ENCODE measurements at places on chromosomes 2 and 18. TPM values are rescaled to one million over a fixed set of nuclear protein-coding genes. Genes with fewer than 3 reads are reported as not detected.

TMEM163 gene
- total RNA-seq = 0.33 TPM

MEP1B gene
- total RNA-seq = 0.08 TPM

L3MBTL4 gene
- 15.0 TPM for total RNA-seq

HAAO gene
- total RNA-seq = 17.4 TPM

MC2R gene
- total RNA-seq = not detected

RALB gene
- 19.7 TPM for total RNA-seq

COLEC12 gene
- total RNA-seq = 1.6 TPM

TNFAIP6 gene
- total RNA-seq = 0.17 TPM

HTRA2 gene
- 81.8 TPM for total RNA-seq

GRCh38 chr18:44025421-44025820 lies 655.3 kb upstream of the SETBP1 start:
- DNase-seq = no peak
- H3K36me3 ChIP-seq = no peaks in the 10 kb centered on the region
- no peak overlapping the region for H3K4me3 ChIP-seq
- no peaks in the 10 kb centered on the region for H3K4me1 ChIP-seq
- H3K27me3 ChIP-seq = no peaks in the 10 kb centered on the region

DNA sequence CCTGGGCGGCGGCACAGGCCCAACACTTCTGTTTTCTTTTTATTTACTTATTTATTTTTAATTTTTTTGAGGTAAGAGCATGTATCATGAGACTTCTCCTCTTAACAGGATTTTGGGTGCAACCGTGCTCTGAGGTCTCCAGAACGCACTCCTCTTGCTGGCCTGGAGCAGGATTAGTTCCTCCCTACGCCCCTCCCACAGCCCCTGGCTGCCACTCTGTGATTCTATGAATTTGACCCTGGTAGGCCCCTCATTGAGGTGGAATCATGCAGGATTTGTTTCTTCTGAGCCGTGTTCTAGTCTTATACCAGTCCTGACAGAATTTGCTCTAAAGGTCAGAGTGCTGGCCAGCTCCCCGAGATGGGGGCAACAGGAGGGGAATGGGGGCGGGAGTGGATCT lies 106.5 kb upstream of the HS6ST1 start:
- no peaks in the 10 kb centered on the region for H3K27me3 ChIP-seq
- no peaks in the 10 kb centered on the region for H3K36me3 ChIP-seq
- H3K4me3 ChIP-seq = no peak overlapping the region
- no peak overlapping the region for H3K27ac ChIP-seq
- DNase-seq = no peak

DNA sequence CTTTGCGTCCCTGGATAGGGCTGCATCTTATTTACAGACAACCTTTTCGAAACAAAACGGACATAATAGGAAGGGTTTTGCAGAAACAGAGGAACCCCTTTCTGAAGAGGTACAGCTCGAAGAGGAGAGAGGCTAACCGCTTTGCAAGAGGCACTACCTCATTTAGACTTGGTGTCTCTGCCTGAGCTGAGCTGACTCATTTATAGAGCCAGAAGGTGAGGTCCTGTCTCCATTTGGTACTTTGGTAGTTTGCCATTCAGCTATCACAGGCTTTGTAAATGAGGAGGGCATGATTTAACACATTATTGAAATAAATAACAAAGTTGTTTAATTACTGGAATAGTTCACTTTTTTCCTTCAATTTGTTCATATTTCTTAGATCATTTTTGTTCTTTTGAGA lies 2.2 kb upstream of the NXPH2 start:
- no peak overlapping the region for H3K4me3 ChIP-seq
- no peaks in the 10 kb centered on the region for H3K36me3 ChIP-seq
- H3K27me3 ChIP-seq = peaks cover 7% of the 10 kb centered on the region
- DNase-seq = no peak
- no peak overlapping the region for H3K27ac ChIP-seq

GRCh38 chr2:30454571-30454970 lies 7.5 kb downstream of the LCLAT1 start:
- H3K4me1 ChIP-seq = peaks cover 7% of the 10 kb centered on the region
- no peaks in the 10 kb centered on the region for H3K36me3 ChIP-seq
- no peak overlapping the region for H3K27ac ChIP-seq
- H3K27me3 ChIP-seq = no peaks in the 10 kb centered on the region

GRCh38 chr2:43054367-43054766 lies 172.0 kb downstream of the ZFP36L2 start:
- H3K4me1 ChIP-seq = peaks cover 2% of the 10 kb centered on the region
- H3K27ac ChIP-seq = no peak overlapping the region
- no peaks in the 10 kb centered on the region for H3K27me3 ChIP-seq

- no peaks in the 10 kb centered on the region for H3K27me3 ChIP-seq
- no peaks in the 10 kb centered on the region for H3K36me3 ChIP-seq
- H3K27ac ChIP-seq = no peak overlapping the region
- H3K4me1 ChIP-seq = no peaks in the 10 kb centered on the region
These were observed 35.5 kb downstream of the NXPH2 start for GRCh38 chr2:138744713-138745112.

DNA sequence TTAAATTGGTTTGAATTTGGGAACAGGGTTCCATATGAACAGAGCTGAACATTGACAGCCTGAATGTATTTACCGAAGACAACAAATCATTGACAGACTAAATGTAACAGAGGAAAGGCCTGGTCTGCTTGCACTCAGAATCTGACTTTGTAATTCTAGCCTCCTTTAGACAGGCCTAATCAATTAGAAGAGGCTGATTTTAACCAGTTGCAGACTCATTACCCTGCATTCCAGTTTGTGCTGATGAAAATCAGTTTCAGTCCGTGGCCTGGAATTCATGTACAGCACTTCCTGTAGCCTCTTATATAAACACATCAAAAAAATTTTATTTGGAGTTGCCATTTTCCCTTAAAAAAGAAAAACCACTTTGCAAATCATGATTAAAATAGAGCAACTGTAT lies 93.1 kb upstream of the ZFP36L2 start:
- no peak overlapping the region for H3K27ac ChIP-seq
- DNase-seq = no peak
- H3K4me3 ChIP-seq = no peak overlapping the region
- no peaks in the 10 kb centered on the region for H3K36me3 ChIP-seq
- no peaks in the 10 kb centered on the region for H3K27me3 ChIP-seq

DNA sequence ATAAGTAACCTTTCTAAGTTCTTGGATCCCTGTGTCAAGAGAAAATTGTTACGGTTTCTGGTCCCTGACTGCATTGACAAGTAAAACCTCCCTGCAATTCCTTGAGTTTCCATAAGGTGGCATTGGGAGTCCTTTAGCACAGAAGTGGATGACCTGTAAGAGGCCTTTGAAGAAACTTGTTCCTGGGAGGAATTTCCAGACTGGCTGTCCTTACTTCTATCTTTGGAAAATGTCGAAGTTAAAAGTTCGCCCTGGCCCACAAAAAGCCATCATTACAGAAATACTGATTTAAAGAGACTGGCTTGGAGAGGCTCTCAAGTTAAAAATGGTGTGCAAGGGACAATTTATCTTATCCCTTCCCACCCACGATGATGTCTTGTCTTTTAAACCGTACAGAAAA lies 218.4 kb downstream of the CDH20 start:
- H3K27me3 ChIP-seq = no peaks in the 10 kb centered on the region
- no peak for DNase-seq

DNA sequence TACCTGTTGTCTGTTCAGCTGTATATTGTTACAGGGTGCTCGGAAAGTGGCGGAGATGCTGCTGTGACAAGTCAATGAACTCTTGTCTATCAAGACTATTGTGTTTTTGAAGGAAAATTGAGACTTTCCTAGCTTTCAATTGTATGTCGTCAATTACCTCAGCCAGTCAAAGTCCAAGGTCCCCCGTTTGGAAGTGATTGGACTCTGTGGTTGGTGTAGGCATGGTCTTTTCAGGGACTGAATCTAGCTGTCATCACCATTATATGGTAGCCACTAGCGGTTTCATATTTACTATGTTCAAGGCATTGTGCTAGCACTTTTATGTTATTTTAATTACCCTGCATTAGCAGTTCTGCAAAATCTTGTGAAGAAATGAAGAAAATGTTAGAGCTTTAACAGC lies 54.9 kb downstream of the XRCC5 start:
- H3K4me1 ChIP-seq = no peaks in the 10 kb centered on the region
- peaks cover 8% of the 10 kb centered on the region for H3K36me3 ChIP-seq
- no peak for DNase-seq
- H3K27ac ChIP-seq = no peak overlapping the region

- DNase-seq = no peak
- no peak overlapping the region for H3K4me3 ChIP-seq
- H3K36me3 ChIP-seq = no peaks in the 10 kb centered on the region
- H3K27ac ChIP-seq = no peak overlapping the region
These were observed 156.2 kb upstream of the DNMT3A start for GRCh38 chr2:25497918-25498407.

DNA sequence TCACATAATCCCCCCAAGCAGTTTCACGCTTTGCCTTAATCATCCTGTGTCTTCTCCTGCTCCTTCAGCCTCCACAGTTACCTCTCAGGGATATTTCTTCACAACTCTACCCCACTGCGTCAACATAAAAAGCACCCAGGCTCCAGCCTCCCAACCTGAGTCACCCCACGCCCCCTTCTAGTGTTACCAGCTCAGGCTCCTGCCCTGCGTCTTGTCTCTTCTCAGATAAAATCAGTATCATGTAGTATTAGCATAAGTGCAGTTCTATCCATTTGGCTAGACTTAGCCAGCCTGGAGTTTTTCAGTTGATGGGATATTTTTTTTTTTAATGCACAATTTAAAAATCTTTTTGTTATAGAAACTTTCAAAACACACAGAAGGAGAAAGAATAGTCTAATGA lies 9.6 kb upstream of the PELI1 start:
- no peak overlapping the region for H3K27ac ChIP-seq
- H3K4me1 ChIP-seq = peaks cover 2% of the 10 kb centered on the region
- no peaks in the 10 kb centered on the region for H3K36me3 ChIP-seq
- no peaks in the 10 kb centered on the region for H3K27me3 ChIP-seq
- H3K4me3 ChIP-seq = no peak overlapping the region

DNA sequence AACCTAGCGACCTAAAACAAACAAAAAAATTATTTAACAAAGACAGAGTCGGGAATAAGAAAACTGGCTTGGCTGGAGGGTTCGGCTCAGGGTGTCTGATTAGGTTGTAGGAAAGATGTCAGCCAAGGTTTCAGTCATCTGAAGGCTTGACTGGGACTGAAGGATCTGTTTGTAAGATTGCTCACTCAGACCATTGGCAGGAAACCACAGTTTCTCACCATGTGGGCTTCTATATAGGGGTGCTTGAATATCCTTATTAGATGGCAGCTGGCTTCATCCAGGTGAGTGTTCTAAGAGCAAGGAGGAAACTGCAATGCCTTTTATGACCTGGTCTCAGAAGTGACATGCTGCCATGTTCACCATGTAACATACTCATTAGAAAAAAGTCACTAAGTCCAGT lies 999 bp upstream of the IL36B start:
- H3K4me3 ChIP-seq = no peak overlapping the region
- no peaks in the 10 kb centered on the region for H3K4me1 ChIP-seq
- no peak overlapping the region for H3K27ac ChIP-seq
- H3K36me3 ChIP-seq = no peaks in the 10 kb centered on the region

- H3K4me1 ChIP-seq = no peaks in the 10 kb centered on the region
- H3K27ac ChIP-seq = no peak overlapping the region
- no peaks in the 10 kb centered on the region for H3K36me3 ChIP-seq
- H3K4me3 ChIP-seq = no peak overlapping the region
- no peaks in the 10 kb centered on the region for H3K27me3 ChIP-seq
These were observed 1173.6 kb upstream of the CHAC2 start for GRCh38 chr2:52594026-52594425.

DNA sequence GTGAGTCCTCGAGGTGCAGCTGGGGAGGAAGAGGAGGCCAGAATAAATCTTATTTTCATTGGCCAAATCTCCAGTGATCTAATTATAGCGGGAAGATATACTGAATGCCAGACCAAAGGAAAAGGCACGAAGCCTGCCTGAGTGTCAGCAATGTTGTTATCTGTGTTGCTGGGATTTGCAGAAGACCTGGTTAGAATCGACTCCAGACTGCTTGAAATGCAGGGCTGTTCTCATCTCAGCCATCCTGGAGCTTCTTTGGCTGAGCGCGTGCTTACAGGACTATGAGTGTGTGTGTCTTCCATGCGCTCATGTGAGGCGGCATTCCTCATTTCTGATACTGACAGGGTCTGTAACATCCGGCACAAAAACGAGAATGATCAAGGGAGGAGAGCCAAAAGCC lies 81.2 kb downstream of the TSN start:
- H3K36me3 ChIP-seq = no peaks in the 10 kb centered on the region
- no peak for DNase-seq
- no peak overlapping the region for H3K4me3 ChIP-seq
- no peaks in the 10 kb centered on the region for H3K27me3 ChIP-seq
- no peak overlapping the region for H3K27ac ChIP-seq

GRCh38 chr2:141941210-141941714 lies 189.6 kb downstream of the LRP1B start:
- no peak overlapping the region for H3K27ac ChIP-seq
- no peak overlapping the region for H3K4me3 ChIP-seq
- no peaks in the 10 kb centered on the region for H3K36me3 ChIP-seq
- no peak for DNase-seq
- H3K4me1 ChIP-seq = no peaks in the 10 kb centered on the region

DNA sequence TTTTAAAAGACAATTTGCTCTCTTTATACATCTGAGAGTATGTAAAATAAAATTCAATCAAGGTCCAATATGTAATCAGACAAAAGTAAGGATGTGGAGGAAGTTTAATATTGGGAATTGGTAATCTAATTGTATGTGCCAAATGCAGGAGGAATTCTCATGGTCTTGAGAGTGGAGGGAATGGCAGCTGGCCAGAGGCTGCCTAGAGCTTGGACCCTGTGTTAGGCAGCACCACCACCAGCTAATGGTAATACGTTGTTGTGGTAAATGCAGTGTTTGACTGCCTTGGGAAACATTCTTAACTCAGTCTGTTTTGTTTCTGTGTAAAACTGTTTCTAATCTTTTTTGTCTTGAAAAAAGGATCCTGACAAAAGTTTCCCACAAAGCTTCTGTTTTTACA lies 30.0 kb downstream of the GALNT1 start:
- no peaks in the 10 kb centered on the region for H3K27me3 ChIP-seq
- H3K4me1 ChIP-seq = peaks cover 2% of the 10 kb centered on the region
- H3K27ac ChIP-seq = no peak overlapping the region

DNA sequence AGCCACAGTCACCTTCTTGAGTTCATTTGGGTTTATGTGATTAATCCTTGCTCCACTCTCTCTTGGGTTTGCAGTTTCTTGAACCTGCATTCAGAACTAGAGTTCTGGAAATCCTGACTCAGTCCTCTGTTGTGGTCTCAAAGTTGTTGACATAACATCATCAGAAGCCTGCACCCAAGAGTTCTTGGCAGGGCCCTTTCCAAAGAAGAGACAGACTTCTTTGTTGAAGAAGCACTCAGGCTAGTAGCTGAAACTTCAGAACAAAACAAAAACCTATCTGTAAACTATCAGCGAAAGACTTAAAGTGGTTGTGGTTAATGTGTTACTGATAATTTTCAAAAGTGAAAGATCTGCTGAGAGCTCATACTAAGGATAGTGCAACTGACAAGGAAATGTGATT lies 120.8 kb downstream of the FAM168B start:
- H3K4me3 ChIP-seq = no peak overlapping the region
- H3K36me3 ChIP-seq = no peaks in the 10 kb centered on the region
- H3K4me1 ChIP-seq = no peaks in the 10 kb centered on the region
- H3K27me3 ChIP-seq = no peaks in the 10 kb centered on the region
- DNase-seq = no peak

- no peak overlapping the region for H3K27ac ChIP-seq
- H3K36me3 ChIP-seq = no peaks in the 10 kb centered on the region
- no peak overlapping the region for H3K4me3 ChIP-seq
- no peaks in the 10 kb centered on the region for H3K4me1 ChIP-seq
- DNase-seq = no peak
- no peaks in the 10 kb centered on the region for H3K27me3 ChIP-seq
These were observed 51.7 kb upstream of the SPATS2L start for GRCh38 chr2:200254773-200255172.

Data from liver (tissue), 10 donors.